Activated CD8-positive, alpha-beta memory T cell treated with anti-CD3 and anti-CD28 coated beads for 4 hours (primary cell): ENCODE measurements at places on chromosomes 12 and 14.

DNA sequence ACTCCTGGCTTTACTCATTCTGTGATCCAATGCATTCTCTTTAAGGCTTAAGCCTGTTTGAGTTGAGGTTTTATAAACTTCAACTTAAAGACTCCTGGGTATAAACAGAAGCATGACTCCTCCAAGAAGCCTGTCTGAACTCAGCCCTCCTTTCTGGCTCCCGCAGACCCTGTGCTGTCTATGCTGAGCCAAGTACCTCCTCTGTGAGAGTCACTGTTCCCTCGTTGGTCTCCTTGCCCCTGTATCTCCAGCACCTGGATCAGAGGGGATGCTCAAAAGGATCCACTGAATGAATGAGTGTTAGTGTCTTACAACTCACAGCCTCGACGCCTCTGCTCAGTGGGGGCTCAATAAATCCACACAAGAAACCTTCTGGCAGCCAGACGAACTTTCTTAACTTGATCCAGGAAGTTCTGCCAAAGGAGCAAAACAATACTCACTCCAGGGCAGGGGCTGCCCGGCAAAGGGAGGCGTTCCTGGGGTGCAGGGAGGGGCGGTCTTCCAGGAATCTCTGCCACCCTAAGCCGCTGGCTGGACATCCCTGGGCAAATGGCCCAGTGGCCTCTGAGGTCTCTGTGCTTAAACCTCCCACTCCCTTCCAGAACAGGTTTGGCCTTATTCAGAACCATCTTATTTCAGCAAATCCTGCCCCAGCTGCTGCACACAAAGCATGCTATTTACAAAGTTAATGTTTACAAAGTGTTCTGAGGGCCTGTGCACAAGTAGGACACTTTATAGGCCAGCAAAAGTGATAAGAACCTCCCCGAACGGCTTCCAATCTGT lies 32.9 kb downstream of the MAP1LC3B2 start:
- DNase-seq, result no peak

DNA sequence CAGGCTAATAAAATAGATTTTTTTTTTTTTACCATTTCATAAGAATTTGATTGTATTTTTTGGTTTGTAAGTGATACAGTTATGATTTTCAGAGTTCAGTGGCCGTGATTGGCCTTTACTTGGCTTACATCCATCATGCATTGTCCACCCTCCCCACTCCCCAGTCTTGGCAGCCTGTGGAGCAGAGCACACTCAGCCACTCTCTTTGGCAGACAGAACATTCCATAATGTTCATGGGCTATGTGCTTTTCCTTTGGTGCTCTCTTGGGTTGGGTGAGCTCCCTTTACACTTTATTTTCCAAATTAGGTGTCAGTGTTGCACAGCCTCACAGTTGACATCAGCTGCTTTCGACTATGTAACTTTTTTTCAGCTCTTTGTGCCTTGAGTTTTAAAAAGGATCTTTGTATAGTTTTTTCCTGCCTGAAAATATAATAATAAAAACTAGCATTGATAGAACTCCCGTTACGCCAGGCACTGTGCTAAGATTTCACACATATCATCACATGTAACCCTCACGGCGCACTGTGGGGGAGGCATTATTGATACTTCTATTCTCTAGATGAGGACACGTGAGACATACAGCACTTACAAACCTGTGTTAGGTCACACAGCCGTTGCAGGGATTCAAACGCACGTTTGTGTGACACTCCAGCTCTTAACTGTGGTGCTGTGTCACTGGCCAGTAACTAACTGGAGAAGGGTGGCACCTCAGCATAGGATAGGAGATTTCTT lies 21.5 kb downstream of the SUDS3 start:
- DNase-seq, result no peak

GRCh38 chr12:68240975-68241374 lies 12.4 kb downstream of the IL22 start:
- DNase-seq, result peak; percentile 13

DNA sequence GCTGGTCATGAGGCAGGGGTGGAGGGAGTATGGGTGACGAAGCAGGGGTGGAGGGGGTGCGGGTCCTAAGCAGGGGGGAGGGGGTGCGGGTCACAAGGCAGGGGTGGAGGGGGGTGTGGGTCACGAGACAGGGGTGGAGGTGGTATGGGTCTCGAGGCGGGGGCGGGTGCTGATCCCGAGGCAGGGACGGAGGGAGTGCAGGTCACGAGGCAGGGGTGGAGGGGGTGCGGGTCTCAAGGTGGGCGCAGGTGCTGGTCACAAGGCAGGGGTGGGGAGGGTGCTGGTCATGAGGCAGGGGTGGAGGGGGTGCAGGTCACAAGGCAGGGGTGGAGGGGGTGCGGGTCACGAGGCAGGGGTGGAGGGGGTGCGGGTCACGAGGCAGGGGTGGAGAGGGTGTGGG lies 56.5 kb downstream of the ITPK1 start:
- DNase-seq, result no peak

- no peak for DNase-seq
Measured at GRCh38 chr12:90076851-90077319, 368.2 kb upstream of the ATP2B1 start.

DNA sequence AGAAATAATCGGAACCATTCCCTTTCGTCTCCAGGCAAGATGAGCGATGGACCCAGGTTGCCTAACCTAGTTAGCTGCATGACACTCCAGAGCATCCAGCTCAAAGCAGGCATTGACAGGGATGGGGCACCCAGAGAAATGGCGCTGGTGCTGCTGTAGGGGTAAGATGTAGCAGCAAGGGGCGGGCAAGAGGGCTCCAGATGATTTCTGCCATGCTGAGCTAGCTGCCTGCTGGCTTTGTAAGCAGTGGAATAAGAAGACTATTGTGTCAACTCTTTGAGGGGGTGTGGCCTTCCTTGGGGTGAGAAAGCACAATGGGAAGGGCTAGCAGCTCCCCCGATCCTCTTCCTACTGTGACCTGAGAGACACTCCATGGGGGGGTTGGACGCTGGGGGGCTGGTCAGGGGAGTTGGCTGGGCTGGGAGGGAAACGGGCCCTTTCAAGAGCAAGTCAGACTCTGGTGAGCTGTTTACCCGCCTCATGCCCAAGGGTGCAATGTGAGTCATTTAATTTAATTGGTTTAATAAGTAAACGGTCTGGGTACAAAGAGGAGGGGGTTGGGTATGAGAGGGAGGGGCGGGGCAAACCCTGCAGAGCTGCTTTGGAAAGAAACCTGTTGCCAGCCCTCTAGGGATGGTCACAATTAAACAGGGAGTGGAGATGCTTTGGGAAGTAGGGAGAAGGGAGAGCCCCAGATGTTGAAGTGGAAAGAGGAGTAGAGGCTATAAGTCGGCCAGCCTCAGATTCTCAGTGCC lies 50.5 kb downstream of the B4GALNT3 start:
- no peak for DNase-seq

DNA sequence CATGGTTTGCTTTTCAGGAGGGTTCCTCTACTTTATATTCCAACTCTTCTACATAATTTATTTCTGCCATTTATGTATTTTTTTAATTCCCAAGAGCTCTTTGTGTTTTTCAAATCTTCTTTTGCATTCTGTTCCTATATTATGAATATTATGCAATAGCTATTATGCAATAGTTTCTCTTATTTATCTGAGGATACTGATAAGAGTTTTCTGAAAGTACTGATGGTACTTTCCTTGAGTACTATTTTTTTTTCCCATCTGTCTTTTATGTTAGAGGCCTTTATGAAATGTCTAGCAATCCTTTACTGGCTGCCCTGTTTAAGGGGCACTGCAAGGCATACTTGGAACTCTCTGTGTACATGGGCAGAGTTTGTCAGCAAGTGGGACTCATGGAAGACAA lies 93.4 kb downstream of the SLC41A2 start:
- DNase-seq, result no peak

DNA sequence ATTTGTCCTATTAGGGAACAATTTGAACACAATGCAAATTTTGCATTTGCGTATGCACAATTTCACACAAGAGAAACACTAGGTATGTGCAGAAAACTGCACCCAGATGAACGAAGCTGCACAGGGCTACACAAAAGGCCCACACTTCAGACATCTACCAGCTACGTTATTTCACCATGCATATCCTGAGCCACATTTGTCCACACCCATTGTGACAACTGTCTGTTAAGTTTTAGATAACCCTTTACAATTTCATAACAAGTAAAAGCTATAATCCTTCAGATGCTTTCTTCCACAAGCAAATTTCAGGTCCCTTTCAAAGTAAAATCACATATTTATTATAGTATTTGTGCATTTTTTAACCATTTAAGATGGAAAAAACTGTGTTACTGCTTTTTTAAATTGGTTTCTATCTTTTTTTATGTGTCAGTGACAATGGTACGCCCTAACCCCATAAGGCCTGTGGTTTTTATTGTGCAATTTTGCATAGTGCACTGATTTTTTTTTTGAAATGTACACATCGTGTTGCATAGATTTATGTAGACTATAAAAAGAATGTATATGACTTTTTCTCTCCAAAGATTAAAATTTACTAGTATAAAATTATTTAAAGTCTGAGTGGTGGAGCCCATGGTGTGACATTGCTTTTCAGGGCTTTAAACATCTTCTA lies 87.8 kb upstream of the BTG1 start:
- no peak for DNase-seq

GRCh38 chr14:21112255-21112654 lies 11.4 kb downstream of the TMEM253 start:
- no peak for DNase-seq

GRCh38 chr12:58530742-58531062 lies 389.6 kb downstream of the LRIG3 start:
- DNase-seq, result no peak

- DNase-seq, result no peak
Measured at GRCh38 chr14:68757618-68758081, 35.2 kb downstream of the ZFP36L1 start.

GRCh38 chr12:14452336-14452735 lies 86.9 kb downstream of the ATF7IP start:
- DNase-seq, result no peak

- no peak for DNase-seq
Measured at GRCh38 chr14:74495356-74495755, 1.8 kb downstream of the ISCA2 start.

DNA sequence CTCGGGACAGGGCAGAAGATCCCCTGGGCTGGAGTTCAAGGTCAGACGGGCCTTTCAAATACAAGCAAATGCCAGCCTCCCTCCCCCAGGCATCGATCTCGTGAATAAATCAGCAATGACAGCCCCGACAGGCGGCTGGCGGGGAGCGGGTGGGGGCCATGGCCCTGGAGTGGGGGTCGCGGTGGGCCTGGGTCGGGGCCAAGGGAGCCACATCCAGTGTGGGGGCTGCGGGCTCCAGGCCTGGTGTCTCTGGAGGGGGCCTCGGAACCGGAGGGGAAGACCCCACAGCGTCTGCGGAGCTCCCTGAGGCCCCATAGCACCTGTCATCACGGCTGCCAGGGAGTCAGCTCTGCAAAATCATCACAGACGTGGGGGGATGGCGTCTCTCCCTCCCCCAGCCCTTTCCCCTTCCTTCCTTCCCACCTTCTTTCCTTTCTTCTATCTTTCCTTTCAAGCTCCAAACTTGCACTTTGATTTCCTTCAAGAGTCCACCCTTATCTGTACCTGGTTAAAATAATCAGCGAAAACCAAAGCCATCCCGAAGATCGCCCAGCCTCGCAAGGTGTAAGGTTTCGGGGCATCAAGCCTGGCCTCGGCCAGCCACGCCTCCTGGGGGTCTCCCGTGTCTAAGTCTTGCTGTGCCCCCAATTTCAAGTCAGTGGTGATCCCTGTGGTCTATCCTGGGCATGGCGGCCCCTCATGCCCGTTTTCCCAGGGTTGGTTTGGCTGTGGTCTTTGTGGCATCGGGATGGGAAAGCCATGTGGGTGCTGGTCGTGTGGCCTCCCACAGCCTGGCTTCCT lies 92.1 kb downstream of the NOC4L start:
- no peak for DNase-seq

GRCh38 chr12:66352197-66352596 lies 49.9 kb downstream of the HELB start:
- DNase-seq, result no peak

- no peak for DNase-seq
Measured at GRCh38 chr14:64968651-64969050, 3.5 kb downstream of the RAB15 start.

- DNase-seq, result no peak
Measured at GRCh38 chr12:109863847-109864712, 16.3 kb downstream of the GLTP start.

GRCh38 chr12:106329231-106329982 lies 26.9 kb downstream of the TCP11L2 start:
- no peak for DNase-seq

DNA sequence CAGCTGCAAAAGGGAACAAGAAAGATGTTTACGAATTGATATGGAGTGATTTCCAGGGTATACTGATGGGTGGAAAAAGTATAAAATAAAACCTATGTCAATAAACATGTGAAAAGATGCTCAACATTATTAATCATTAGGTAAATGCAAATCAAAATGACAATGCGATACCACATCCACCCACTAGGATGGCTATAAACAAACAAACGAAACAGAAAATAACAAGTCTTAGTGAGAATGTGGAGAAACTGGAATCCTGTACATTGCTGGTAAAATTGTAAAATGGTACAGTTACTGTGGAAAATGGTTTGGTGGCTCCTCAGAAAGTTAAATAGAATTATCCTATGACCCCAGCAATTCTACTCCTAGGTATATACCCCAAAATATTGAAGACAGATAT lies 9.5 kb upstream of the BEST3 start:
- no peak for DNase-seq

GRCh38 chr14:61106271-61106958 lies 125.4 kb downstream of the SLC38A6 start:
- DNase-seq, result no peak

GRCh38 chr12:92927055-92927435 lies 2.0 kb downstream of the EEA1 start:
- peak; percentile 21 for DNase-seq

GRCh38 chr14:44420226-44420625 lies 86.9 kb downstream of the FSCB start:
- DNase-seq, result no peak

DNA sequence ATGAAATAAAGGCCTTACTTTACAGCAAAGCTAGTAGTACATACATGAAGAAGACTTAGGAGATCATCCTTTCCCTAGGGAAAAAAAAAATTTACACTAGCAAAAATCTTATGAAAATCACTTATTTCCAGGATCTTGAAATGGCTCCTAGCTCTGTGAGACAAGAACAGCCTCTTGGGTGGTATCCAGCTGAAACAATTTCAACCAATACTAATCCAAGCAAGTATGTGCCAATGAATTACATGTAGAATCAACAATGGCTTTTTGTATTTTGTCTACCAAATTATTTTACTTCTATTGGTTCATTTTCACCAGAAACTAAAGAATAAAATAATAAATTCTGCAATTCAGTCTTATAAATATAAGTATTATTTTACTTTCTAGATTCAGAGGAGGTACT lies 2.7 kb upstream of the SLCO1A2 start:
- DNase-seq, result no peak

DNA sequence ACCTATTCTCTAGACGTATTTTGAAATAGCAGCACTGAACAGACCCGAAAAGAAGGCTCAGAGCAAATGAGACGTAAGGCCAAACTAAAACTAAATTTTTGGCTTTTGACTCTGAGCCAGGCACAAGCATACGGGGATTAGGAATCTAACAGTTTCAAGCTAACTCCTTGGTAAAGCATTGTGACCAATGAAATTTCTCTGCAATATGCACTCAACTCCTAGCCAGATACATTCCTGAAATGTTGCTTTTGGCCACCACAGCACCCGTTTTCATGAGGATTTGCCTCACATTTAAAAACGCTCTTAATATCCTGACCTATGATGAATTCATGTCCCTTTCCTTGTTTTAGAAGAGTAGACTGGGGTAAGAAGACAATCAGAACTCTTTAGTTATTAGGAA lies 53.1 kb upstream of the NPFF start:
- DNase-seq, result no peak
